Purkinje cell (primary cell): ENCODE measurements at places on chromosomes 6 and 20. TPM values are rescaled to one million over a fixed set of nuclear protein-coding genes. Genes with fewer than 3 reads are reported as not detected.

Gene IL20RA
- polyA plus RNA-seq, result 91.5 and 153 TPM in 2 replicates

Gene HLA-DRB1
- polyA plus RNA-seq, result not detected in 2 replicates

Gene RING1
- 6.8 and 15.9 TPM in 2 replicates for polyA plus RNA-seq

Gene MICB
- polyA plus RNA-seq, result not detected in 2 replicates

Gene RSPO3
- polyA plus RNA-seq, result 69.2 and 85.3 TPM in 2 replicates

Gene TBXT
- polyA plus RNA-seq, result not detected in 2 replicates

Gene TEAD3
- 0.19 and 0.31 TPM in 2 replicates for polyA plus RNA-seq

Gene DAAM2
- 0.80 TPM in 1 of 2 replicates, not detected in the other for polyA plus RNA-seq

Gene LTV1
- polyA plus RNA-seq, result 42.5 and 44.5 TPM in 2 replicates

Gene TTK
- polyA plus RNA-seq, result 0.81 TPM in 1 of 2 replicates, not detected in the other

Gene FAM209B
- polyA plus RNA-seq, result 0.89 and 0.99 TPM in 2 replicates

Gene BTNL2
- not detected in 2 replicates for polyA plus RNA-seq

Gene SNX9
- 12.4 and 18.6 TPM in 2 replicates for polyA plus RNA-seq

Gene CYP24A1
- 0.50 TPM in 1 of 2 replicates, not detected in the other for polyA plus RNA-seq

Gene UBE2C
- polyA plus RNA-seq, result not detected in 2 replicates

Gene JPH2
- polyA plus RNA-seq, result not detected in 2 replicates

Gene NFATC2
- 0.20 TPM in 1 of 2 replicates, not detected in the other for polyA plus RNA-seq

Gene CSE1L
- 144 and 158 TPM in 2 replicates for polyA plus RNA-seq

Gene B3GAT2
- 4.7 and 5.5 TPM in 2 replicates for polyA plus RNA-seq

Gene SRSF3
- 172 and 181 TPM in 2 replicates for polyA plus RNA-seq

Gene HSD17B8
- 3.1 and 10.1 TPM in 2 replicates for polyA plus RNA-seq

Gene AKAP12
- polyA plus RNA-seq, result 49.5 and 50.5 TPM in 2 replicates

Gene C6orf15
- not detected in 2 replicates for polyA plus RNA-seq

Gene MEI4
- 1.1 and 2.1 TPM in 2 replicates for polyA plus RNA-seq

Gene ISM1
- polyA plus RNA-seq, result 4.6 and 5.4 TPM in 2 replicates

Gene CLPSL2
- polyA plus RNA-seq, result 1.9 TPM in 1 of 2 replicates, not detected in the other

Gene SALL4
- polyA plus RNA-seq, result not detected in 2 replicates

Gene MAS1
- 0.44 TPM in 1 of 2 replicates, not detected in the other for polyA plus RNA-seq

Gene SMPD2
- 0.34 and 0.58 TPM in 2 replicates for polyA plus RNA-seq

Gene TAP1
- 3.8 and 5.5 TPM in 2 replicates for polyA plus RNA-seq

Gene C20orf141
- not detected in 2 replicates for polyA plus RNA-seq

Gene NKAIN4
- polyA plus RNA-seq, result 1.3 and 2.3 TPM in 2 replicates

Gene MYLK2
- not detected in 2 replicates for polyA plus RNA-seq

Gene GCNT2
- 4.0 and 6.8 TPM in 2 replicates for polyA plus RNA-seq
